ENCODE measurements at places on chromosomes 5 and 9.
A peak's percentile ranks its signal among the peaks of the same experiment; 100 is the strongest.

- DNase-seq = no peak
Measured at GRCh38 chr5:10248378-10249260, 1.1 kb downstream of the ATPSCKMT start.

GRCh38 chr5:130425424-130425823 lies 521.2 kb downstream of the CHSY3 start:
- DNase-seq = no peak

DNA sequence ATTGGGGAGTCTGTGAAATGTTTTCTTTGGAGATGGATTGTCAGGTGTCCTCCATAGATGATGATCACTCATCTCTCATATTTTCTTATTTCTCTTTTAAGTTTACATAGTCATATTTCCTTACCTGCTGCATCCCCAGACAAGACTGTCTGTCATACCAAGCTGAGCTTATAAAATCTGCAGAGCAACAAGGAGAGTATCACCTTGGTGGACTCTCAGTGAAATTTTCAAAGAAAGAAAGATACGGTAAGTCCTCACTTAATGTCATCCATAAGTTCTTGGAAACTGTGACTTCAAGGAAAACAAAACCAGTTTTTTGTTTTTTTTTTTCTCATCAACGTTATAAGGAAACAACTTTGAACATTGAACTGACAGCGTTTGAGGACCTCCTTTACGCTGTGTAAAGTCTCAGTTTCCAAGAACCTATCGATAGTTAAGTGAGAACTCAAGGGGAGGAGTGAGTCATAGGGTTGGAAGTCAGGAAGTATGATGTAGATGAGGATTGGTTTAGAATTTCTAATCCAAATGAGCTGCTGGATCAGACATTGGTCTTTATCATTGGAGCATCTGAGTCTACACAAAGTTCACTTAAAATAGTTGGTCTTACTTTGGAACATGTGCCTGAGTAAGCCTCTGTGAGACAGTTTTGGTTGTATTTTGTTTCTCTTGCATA lies 45.5 kb downstream of the SPIN1 start:
- no peak for DNase-seq

DNA sequence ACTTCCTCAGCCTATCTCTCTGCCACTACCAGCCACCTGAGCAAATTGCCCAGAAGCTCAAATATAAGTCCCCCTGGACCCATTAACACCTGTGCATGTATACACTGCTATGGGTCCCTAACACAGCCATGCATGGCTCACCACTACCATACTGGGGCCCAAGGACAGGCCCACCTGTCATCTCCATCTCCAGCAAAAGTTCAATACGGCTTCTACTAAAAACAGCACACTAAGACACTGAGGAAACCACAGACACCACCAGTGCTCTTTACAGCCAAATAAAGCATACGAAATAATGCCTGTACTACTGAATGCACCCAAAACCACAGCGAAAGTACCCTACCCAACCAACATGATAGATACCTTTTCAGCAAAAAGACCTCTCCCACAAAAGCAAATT lies 85.6 kb upstream of the GHR start:
- DNase-seq = no peak

DNA sequence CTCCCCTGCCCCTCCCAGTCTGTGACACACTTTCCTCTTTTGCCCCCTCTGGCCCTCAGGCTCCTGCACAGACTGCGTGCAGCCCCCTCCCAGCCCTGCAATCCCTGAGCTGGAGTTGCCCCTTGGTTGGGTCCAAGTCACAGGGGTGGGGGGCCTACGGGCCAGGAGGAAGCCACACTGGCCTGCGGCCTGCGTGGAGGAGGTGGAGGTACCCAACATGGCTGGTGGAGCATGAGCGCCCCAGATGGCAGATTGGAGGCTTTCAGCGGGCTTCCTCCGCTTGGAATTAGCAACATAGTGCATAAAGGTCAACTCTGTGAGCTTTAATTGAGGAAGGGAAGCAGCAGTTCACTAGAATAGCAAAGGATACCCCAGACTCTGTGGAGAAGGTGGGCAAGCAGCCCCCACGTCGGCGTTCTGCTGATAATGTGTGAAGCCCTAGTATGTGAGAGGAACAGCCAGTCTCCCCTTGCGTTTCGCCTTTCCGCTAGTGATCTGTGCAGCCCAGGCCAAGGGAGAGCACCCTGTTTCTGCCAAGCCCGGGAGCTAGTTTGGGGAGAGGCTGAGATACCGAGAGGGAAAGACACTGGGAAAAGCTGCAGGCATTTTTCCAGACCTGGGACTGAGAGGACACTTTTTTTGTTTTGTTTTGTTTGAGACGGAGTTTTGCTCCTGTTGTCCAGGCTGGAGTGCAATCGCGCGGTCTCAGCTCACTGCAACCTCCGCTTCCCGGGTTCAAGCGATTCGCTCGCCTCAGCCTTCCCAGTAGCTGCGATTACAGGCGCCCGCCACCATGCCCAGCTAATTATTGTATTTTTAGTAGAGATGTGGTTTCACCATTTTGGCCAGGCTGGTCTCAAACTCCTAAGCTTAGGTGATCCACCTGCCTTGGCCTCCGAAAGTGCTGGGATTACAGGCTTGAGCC lies 35.3 kb upstream of the MACIR start:
- DNase-seq = no peak

GRCh38 chr5:1542781-1543180 lies 19.0 kb upstream of the LPCAT1 start:
- DNase-seq = no peak

GRCh38 chr5:169074839-169075238 lies 226.1 kb downstream of the SLIT3 start:
- DNase-seq = no peak

- no peak for DNase-seq
Measured at GRCh38 chr9:3331801-3332200, 194.0 kb downstream of the RFX3 start.

- no peak for DNase-seq
Measured at GRCh38 chr5:179110528-179110927, 50.4 kb downstream of the ZNF354C start.

- DNase-seq = no peak
Measured at GRCh38 chr9:100170556-100170955, 71.5 kb downstream of the INVS start.

GRCh38 chr9:106298997-106299396 lies 564.0 kb upstream of the ZNF462 start:
- DNase-seq = no peak

- peak; percentile 22 for DNase-seq
Measured at GRCh38 chr9:69931340-69931739, 110.7 kb downstream of the CFAP95 start.

DNA sequence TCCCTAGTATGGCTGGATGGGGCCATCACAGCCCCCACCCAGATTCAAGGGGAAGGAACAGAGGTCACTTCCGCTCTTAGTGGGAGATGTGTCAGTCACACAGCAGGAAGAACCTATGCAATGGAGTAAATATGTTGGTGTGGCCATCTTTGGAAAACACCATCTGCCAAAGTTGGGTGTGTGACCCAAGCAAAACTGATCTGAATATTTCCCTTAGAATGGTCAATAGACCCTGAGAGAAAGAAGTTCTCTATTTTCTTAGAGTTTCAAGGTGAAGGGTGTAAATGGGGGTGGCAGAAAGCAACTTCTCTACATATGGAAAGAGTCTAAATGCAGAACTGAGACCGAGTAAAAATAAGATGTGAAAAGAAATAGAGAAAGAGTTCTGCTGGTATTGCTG lies 212.7 kb downstream of the ESM1 start:
- no peak for DNase-seq

- no peak for DNase-seq
Measured at GRCh38 chr5:163185315-163185714, 252.1 kb upstream of the CCNG1 start.

DNA sequence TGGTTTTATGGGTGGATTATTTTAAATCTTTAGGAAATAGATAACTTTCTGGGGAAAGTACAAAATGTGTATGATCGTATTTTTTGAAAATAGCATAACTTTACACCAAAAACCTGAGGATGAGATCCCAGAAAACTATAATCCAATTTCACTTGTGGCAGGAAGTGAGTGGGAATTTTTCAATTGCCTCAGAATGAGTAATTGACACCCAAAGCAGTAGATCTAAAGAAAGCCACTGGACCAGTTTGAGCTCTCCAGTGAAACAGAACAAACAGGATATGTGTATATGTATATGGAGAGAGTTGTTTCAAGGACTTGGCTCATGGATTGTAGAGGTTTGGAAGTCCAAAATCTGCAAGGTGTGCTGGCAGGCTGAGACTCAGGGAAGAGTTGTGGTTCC lies 109.2 kb upstream of the SHB start:
- no peak for DNase-seq

DNA sequence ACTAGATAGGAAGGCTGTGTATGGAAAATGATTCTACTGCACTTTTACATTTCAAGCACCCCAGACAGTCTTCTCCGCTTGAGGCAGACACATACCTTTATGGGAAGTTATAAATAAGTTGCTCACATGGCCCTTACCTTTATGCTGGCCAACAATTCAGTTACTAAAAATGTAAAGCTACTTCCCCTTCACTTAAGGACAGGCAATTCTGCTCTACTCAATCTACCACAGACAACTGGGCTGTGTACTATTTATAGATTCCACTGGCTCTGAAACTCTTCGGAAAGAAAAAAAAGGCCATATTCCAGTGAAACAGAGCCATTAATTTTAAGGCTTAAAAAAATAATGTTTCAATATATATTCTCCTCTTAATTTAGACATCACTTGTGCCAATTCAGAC lies 59.4 kb downstream of the ELAVL2 start:
- DNase-seq = no peak

GRCh38 chr5:74266836-74267235 lies 373.7 kb downstream of the ENC1 start:
- no peak for DNase-seq

GRCh38 chr5:60379907-60380306 lies 320.1 kb downstream of the DEPDC1B start:
- no peak for DNase-seq

DNA sequence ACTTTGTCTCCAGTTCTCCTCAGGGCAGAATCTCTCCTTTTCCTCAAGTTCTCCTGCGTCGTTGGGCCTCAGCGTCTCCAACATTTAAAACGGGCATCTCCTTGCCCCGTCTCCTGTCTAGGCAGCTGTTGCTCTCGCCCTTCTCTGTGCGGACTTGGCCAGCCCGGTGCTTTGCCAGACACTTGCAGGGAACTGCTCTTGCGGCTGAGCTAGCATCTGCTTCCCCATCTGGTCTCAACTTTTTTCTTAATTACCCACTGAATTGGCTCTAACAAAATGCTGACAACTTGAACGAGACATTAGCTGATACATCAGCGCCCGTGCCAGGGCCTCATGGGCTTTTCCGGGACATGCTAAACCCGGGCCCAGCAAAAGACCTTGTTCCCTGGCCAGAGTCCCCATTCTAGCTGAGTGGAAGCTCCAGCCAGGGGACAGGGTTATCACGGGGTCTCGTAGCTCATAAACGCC lies 25.1 kb downstream of the ZNF618 start:
- DNase-seq = no peak

DNA sequence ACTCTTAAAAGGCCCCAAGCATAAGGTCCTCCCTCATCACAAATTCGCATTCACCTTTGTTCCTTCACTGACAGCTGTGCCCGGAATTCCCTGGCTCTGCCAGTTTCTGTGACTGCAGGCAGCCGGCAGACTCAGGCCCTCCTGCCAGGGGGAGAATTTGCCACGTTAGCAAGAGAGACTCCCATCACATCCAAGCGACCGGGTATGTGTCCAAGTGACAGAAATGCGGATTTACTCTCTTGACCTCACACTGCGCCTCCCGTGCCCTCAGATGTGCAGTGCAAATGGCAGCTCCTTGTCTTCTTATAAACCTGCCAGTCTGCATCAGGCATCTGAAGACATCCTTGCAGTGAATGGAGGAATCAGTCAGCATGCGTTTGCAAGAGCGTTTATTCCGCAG lies 187.1 kb upstream of the WWC1 start:
- no peak for DNase-seq

GRCh38 chr9:132167192-132167591 lies 5.3 kb downstream of the NTNG2 start:
- DNase-seq = no peak

DNA sequence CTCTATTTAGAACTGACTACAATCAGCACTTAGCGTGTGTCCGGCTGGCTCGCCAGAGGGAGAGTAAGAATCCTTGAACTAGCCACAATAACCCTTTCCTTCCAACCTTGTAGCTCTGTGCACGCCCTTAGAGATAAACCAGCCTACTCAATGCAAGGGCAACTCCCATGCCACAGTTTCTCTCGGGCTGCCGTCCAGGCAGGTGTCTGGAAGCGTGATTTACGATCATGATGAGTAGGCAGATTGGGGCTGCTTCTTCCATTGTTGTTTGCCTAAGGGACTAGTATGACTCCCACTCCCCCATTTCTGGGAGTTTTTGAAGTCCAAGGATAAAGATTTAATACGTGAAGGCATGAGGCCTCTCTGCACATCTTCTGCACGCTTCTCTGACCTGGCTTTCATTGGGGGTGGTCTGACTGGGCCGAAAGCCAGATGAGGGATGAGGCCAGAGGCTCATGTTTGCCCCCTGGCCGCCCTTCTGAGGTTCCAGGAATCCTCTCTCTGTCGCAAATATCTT lies 134.0 kb upstream of the MYO10 start:
- no peak for DNase-seq

- DNase-seq = no peak
Measured at GRCh38 chr9:123868002-123868401, 61.9 kb downstream of the DENND1A start.

GRCh38 chr5:16557477-16557876 lies 59.3 kb downstream of the RETREG1 start:
- DNase-seq = no peak

DNA sequence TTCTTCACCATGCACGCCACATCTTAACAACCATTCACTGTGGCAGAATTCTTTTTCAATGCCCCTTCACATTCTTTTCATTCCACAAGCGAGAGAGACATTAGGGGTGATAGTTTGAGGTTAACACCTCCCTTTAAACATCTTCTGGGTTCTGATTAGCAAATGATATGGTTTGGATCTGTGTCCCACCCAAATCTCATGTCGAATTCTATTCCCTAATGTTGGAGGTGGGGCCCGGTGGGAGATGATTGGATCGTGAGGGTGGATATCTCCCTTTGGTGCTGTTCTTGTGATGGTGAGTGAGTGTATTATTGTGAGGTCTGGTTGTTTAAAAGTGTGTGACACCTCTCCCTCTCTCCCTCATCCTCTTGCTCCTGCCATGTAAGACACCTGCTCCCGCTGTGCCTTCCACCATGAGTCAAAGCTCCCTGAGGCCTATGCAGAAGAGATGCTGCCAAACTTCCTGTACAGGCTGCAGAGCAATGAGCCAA lies 46.1 kb upstream of the RAI14 start:
- no peak for DNase-seq

GRCh38 chr5:172168311-172168710 lies 19.7 kb downstream of the STK10 start:
- no peak for DNase-seq

DNA sequence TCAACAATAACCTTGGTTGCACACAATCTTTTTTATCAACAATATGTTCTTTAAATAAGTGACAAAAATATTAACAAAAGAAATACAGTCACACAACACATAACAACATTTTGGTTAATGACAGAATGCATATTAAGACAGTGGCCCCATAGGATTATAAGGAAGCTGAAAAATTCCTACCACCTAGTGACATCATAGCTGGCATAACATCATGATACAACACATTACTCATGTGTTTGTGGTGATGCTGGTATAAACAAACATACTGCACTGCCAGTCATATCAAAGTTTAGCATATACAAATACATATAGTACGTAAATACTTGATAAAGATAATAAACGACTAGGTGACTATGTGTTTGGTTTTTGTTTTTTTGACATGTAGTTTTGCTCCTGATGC lies 344.8 kb upstream of the POU5F2 start:
- DNase-seq = no peak

All from neural crest cell (in vitro differentiated cells).